ENCODE measurements at places on chromosomes 4 and X.

GRCh38 chr4:95850161-95850560, 10.3 kb downstream of the PDHA2 start:
- no peak for DNase-seq

- peak; percentile 4 for DNase-seq
Measured at GRCh38 chr4:137032222-137032621, 500.1 kb downstream of the PCDH18 start.

DNA sequence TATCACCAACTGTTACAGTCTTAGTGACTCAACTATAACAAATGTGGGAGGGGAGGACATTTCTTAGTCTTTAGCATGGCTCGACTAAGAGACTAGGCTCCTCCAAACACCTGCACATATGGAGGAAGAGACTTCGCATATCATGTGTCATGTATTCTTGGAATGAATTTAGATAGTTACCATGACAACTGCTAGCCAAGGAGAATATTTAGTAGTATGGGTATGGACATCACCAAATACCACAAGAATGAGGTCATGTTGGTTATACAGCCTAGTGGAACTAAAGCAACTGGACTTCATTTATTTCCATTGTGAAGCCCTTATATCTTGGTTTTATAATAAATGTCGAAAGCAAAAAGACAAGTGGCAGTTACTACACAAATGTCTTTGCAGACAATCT, 512.3 kb downstream of the CFAP47 start:
- DNase-seq, result peak; percentile 65

DNA sequence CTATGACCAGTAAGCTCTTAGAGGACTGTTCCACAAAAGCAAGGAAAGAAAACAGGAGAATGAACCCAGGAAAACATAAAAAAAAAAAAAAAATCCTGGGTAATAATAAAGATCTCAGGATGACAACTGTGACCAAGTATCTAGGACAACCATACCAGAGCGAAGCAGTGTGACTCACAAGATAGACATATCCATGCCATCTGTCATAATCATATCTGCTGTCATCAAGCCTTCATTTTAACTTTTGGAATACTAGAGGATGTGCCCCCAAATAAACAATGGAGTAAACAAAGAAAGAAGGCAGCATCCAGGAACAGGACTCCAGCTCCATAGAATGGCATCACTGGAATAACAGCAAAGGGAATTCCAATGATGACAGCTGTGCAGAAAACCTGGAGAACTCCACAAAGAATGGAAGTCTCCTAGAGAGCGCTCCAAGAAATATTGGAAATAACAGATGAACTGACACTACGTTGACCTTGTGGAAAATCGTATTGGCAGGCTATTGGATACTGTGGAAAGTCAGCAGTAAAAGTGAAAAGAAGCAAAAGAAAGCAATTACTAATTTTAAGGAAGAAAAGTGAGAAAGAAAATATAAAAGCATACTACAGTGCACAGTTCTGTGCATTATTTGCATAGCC, 35.3 kb downstream of the HPGDS start:
- peak; percentile 13 for DNase-seq

DNA sequence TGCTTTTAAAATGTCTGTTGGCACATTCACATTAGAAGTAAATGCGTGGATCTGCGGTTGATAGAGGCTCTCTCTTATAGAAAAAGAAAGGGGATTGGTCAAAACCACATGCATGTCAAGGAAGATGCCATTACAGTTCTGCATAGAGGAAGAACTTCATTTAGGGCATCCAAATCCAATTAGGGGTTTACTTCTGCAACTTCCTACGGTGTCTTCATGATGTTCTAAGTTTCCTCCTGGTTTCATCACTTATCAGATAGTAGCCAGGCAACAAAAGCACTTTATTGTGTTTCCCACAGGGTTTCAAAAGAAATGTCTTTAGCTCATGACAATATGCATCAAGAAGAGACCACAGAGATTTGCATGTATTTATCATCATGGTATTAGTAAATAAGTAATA, 136.0 kb upstream of the HPGD start:
- peak; percentile 29 for DNase-seq

DNA sequence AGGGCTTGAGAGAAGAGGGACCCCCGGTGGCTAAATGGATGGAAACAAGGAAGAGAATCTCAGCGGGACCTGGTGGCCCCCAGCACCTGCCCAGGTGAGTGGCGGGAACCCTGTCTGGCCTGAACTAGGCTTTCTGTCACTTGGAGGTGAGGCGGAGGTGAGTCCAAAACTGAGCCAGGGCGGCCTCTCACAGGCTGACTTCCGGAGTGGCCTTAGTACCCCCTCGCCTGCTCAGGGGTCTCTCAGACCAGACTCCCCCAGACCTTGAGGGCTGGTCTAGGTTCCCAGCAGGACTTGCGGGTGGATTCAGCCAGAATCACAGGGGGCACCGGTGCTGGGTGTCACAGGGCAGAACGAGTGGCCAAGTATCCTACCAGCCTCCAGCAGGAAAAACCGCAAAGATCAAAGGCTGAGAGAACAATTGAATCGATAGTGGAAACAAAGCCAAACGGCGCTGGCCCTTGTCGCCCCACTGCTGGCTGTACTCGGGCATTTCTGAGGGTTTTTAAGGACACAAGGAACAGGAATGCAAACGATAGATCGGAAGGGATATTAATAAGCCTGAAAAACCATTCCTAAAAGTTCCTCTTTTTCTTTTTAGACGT, 67.8 kb downstream of the WFS1 start:
- no peak for DNase-seq

GRCh38 chrX:107551546-107551945, 76.8 kb upstream of the PRPS1 start:
- DNase-seq, result no peak

GRCh38 chrX:35726176-35726575, 72.0 kb upstream of the MAGEB16 start:
- peak; percentile 15 for DNase-seq

DNA sequence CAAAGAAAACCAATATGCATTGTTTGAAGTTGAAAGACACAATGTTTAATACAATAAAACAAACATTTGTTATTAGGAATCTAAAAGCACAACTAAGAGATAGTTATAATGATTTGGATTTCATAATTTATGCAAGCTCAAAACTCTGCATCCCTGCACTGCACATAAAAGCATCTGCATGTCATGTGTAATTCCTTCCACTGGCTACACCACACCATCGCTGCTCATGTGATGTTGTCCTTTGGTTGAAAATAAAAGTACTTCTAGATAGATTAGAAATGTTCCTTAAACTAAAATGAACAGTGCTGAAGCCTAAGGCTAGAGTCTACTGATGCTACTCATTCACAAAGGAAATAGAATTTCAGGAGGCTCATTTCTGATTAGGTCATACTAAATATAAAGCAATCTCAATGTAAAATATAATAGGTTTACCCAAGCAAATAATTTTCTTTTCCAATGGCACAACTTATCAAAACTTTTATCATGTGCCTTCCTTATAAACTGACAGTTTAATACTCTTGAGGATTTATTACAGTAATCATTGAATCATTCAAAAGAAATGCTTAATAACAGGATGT, 130.8 kb upstream of the DKK2 start:
- no peak for DNase-seq

DNA sequence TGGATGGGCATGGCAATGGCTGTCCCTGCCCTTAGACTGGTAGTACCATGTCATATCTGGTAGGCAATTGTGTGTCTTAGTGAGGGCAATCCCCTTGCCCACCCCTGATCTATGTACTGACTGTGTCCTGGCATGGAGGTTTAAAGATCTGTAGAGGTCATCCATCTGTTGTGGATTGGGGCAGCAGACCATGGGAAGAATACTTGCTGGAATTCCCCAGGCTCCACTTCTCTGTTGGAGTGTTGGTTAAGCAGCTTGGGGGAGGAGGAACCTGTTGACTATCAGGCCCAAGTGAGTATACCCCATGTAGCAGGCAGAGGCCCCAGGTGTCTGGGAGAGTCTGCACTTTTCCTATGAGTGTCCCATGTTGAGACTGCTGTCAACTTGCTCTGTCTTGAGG, 246.7 kb upstream of the DIPK2B start:
- no peak for DNase-seq
